ENCODE measurements at places on chromosomes 11 and 22.

GRCh38 chr22:17411213-17411612 lies 42.0 kb downstream of the CECR2 start:
- DNase-seq: no peak

GRCh38 chr11:86431258-86431657 lies 56.6 kb downstream of the CCDC81 start:
- no peak for DNase-seq

GRCh38 chr11:106879832-106880546 lies 138.3 kb downstream of the GUCY1A2 start:
- no peak for DNase-seq

GRCh38 chr11:72642884-72643522 lies 31.2 kb downstream of the PDE2A start:
- DNase-seq: peak; percentile 61

- peak; percentile 66 for DNase-seq
Observed at GRCh38 chr22:22431271-22432220, 77.0 kb downstream of the ZNF280B start.

DNA sequence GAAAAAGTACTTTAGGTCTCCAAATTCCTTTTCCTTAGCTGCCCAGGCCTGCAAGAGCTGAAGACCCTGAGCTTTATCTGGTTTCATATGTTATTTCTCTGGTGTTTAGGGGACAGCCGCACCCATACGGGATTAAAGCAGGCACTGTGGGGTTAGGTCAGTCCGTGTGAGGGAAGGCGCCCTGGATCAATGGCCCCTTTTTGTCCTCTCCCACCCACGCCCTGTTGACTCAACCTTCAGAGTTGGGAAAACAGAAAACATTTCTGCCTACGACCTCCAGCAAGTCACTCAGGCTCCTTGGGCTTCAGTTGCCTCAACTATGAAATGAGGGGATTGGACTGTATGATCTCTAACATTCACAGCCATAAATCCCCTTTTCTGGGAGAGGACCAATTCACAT lies 55.2 kb upstream of the BARX2 start:
- no peak for DNase-seq

DNA sequence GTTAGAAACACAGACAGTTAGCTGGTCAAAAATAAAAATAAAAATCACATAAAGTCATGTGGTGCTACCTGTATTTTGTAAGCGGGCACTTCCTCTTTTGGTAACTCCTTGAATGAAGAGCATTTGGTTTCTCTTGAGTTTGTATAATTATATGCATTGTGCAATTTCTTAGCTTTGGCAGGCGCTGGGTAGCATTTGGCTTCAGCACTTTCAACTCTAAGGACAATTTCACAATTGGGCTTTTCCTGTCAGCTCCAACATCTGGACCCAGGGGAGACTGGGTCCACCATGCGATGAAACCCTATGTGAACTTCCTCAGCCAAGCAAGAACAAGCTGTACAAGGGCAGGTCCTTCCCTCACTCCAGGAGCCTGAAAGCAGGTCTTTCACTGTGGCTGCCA lies 169.1 kb downstream of the RRAS2 start:
- no peak for DNase-seq

- no peak for DNase-seq
Observed at GRCh38 chr11:120056301-120057027, 81.4 kb downstream of the TRIM29 start.
